ENCODE measurements at places on chromosomes 1 and 21. TPM values are rescaled to one million over a fixed set of nuclear protein-coding genes. Genes with fewer than 3 reads are reported as not detected.

The TLR5 gene
- not detected for total RNA-seq

The CFHR4 gene
- not detected for total RNA-seq

The CELA2A gene
- total RNA-seq: not detected

The CFHR1 gene
- total RNA-seq: 0.25 TPM

The GREM2 gene
- total RNA-seq: 1.00 TPM

The KMO gene
- under 0.01 TPM for total RNA-seq

The CFAP45 gene
- 1.1 TPM for total RNA-seq

The MINDY1 gene
- 6.0 TPM for total RNA-seq

The TOMM20 gene
- total RNA-seq: 102 TPM

The NR5A2 gene
- not detected for total RNA-seq

The CFH gene
- 62.7 TPM for total RNA-seq

The ASPM gene
- total RNA-seq: 108 TPM

The SLX9 gene
- total RNA-seq: 18.7 TPM

The ERG gene
- total RNA-seq: 0.11 TPM

Measured in uterine smooth muscle cell (primary cell).